ENCODE measurements at places on chromosomes 1 and 21.
A peak's percentile ranks its signal among the peaks of the same experiment; 100 is the strongest.

- DNase-seq: no peak
Measured at GRCh38 chr1:27503844-27504587, 14.0 kb upstream of the WASF2 start.

DNA sequence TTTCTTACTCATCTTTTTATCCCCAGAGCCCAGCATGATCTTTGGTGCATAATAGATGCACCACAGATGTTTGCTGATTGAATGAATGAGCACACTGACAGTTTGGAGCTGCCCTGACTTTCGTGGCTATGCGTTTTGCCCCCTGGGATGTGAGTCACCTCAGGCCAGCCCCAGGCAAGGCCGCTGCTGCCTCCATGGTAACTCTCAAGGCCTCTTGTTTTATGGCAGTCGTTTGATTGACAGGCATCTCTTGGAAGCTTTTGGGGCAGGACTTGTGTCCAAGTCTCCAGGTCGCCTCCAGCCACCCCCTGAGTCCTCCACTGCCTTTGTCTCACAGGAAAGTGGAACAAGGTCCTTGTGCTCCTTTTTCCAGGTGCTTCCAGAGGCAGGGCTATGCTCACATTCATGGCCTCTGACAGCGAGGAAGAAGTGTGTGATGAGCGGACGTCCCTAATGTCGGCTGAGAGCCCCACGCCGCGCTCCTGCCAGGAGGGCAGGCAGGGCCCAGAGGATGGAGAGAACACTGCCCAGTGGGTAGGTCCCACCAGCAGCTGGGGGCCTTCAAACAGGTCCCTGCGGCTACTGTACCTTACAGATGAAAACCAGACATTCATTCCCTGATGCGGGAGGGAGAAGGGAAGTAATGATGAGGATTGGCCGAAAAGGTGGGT lies 11.2 kb downstream of the PSEN2 start:
- no peak for DNase-seq

GRCh38 chr1:60589916-60590315 lies 492.4 kb upstream of the NFIA start:
- DNase-seq: no peak

- no peak for DNase-seq
Measured at GRCh38 chr1:44316231-44316759, 38.8 kb downstream of the ERI3 start.

DNA sequence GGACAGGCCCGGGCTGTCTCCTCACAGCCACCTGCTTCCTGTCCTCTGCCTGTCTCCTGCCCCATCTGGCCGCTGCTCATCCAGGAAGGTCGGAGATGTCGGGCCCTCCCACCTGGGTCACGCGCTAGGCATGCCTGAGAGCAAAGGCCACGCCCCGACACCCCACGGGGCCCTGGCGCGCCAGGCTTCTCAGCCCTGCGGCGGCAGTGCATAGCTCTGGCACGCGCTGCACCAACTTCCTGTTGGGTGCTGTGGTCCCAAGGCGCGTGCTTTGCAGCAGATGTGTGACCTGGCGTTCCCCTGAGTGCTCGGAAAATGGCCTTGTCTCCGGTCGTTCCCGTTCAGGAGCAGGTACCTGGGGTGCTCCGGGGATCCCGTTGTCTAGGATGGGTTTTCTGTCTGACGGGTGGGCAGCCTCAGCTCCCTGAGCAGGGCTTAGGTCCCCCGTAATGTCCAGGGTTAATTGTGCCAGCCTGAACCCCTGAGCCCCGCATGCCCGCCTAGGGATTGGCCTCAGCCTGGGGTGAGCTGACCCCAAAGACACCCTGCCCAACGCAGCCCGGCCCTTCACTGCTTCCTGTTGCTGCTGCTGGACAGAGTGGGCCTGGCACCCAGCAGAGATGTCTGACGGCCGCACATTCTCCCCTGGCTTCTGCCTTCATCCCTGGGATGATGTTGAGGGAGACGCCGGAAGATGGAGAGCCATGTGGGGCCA lies 19.4 kb upstream of the KCNAB2 start:
- no peak for DNase-seq

GRCh38 chr1:174466607-174467006 lies 18.8 kb downstream of the GPR52 start:
- no peak for DNase-seq

DNA sequence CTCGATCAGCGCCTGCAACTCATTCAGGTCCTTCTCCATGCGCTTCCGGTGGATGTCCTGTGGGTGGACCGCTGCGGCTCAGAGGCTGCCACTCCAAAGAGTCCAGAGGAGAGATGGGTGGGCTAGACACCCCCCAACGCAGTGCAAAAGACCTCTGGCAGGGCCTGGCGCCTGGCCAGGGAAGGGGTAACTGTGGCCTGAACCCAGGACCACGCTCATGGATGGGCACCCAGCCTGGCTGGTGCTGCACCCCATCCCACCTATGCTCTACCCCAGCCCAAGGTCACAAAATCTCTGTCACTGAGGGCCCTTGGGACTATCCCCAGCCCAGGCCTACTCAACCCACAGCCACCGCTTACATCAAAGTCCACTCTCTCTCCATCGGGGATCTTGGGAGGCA lies 12.2 kb downstream of the TNNT2 start:
- DNase-seq: no peak

- no peak for DNase-seq
Measured at GRCh38 chr1:244137276-244137675, 86.2 kb downstream of the ZBTB18 start.

- DNase-seq: no peak
Measured at GRCh38 chr1:17350083-17350482, 21.9 kb upstream of the PADI6 start.

- no peak for DNase-seq
Measured at GRCh38 chr1:42690477-42691156, 8.4 kb downstream of the YBX1 start.

DNA sequence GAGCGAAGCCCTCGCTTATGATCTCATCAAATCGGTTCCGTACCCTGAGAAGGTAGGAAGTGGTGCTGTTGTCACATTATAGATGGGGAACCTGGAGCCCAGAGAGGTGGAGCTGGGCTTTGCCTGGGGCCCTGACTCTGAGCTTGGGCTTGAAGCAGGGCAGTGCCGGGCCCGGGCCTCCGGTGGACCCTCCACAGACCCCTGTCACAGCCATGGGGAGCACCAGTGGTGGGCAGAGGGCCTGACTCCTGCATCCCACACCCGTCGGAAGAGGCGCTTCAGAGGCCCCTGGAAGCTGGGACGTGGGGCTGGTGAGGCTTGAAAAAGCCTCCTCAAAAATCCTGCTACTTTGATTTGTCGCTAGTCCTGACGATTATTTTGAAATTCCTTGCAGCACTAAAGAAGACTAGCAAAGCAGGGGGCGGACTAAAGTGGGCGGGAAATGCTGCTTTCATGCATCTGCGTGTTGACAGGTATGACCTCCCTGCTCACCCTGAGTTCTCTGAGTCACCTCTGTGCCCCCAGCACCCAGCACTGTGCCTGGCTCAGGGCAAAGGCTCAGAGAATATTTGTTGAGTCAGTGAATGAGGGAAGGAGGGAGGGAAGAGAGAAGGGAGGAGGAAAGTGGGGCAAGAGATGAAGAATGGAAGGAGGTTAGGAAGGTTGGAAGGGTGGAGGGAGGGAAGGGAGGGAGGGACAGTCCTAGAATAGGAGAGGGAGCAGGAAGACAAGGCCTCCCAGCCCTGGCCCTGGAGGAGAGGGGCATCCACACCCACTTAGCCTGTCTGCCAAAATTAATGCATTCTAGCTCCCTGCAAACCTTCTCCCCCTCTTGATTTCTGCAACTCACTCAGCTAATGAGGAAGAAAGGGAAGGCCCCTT lies 262.8 kb upstream of the VAMP3 start:
- DNase-seq: no peak

DNA sequence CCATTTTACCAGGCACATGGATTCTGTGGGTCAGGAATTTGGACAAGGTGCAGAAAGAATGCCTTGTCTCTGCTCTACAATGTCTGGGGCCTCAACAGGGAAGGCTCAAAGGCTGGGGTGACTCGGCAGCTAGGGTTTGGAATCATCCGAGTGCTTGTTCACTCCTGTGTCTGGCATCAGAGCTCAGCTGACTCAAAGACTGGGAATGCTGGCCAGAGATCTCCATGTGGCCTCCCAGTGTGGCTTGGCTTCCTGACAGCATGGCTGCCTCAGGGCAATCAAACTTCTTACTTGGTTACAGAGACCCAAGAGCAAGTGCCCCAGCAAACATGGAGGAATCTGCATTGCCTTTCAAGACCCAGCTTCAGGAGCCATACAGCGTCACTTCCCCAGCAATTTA lies 110.5 kb downstream of the TOMM20 start:
- peak; percentile 95 for DNase-seq

DNA sequence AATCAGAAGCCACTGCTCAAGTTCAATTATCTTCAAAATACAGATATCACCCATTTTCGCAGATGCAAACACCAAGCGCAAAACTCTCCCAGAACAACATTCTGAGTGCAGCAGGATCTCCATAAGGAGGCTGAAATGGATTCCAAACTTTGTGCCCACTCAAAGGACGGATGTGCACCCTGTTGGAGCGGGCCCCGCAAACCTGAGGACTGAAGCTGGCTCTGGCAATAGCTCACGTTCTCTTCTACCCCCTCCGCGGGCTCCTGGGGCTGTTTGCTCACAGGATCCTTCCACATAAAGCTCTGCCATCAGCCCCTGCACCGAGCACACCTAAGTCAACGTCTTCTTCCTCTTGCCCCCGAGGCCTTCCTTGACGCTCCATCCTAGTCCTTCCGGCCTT lies 11.7 kb upstream of the RCSD1 start:
- DNase-seq: no peak

- no peak for DNase-seq
Measured at GRCh38 chr1:110864287-110864686, 8.7 kb upstream of the CD53 start.

DNA sequence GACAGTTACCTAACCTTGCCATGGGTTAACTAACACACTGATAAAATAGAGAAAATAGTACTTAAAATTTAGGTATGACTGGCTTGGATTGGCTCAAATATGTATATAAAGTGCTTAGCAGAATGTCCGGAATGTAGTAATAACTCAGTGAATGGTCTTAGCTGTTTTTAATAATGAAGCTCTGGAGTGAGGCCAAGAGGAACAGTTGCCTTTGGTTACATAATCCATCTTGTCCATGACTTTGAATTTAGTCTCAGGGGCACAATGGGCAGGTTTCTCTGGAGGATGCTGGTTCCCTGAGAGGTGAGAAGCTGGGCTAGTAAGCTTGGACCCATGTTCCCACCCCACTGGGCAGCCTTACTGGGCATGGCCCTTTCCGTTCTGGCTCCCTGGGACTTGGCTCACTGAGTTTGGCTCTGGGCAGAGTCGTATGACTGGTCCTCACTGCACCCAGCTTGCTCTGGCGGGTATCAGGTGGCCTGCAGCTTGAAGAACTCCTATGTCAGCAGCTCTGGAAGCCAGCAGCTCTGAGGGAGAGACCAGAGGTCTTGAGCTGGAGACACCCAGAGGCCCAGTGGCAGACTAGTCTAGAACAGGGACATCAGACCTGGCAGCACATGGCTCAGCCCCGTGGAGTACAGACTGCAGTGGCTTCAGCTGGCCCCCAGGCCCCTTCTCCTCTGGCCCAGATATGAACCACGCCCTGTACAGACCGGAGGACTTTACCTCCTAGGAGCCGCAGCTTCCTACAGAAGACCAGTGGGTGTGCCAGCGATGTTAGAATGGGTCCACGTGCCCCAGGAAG lies 40.4 kb downstream of the TENT5C start:
- peak; percentile 30 for DNase-seq

DNA sequence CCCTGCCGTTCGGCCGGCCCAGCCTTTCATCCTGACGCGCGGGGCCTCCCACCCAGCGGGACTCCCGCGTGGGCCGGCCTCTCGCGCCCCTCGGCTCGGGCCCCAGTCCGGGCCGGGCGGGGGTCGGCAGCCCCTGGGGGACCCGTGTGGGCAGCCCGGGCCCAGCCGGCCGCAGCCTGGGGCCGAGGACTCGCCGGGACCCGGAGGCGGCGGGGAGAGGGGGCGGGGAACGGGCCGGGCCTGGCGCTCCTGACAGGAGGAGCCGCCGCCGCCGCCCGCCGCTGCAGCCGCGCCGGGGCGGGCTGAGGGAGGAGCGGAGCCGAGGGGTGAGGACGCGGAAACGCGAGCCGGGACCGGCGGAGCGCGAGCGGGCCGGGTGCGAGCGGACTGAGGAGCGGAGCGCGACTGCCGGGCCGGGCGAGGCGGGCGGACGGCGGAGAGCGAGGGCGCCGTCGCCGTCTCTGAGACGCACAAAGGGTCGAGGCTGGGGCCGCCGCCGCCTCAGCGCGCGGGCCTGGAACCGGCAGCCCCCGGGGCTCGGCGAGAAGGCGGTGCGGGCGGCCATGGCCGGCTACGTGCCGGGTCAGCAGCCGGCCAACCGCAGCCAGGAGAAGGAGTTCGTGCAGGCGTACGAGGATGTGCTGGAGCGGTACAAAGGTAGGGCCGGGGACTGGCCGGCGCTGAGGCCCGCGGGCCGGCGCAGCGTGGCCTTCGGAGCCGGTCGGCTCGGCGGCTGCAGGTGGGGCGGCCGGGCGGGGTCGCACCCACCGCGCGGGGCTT lies 79.1 kb downstream of the NDUFS5 start:
- DNase-seq: peak; percentile 67

DNA sequence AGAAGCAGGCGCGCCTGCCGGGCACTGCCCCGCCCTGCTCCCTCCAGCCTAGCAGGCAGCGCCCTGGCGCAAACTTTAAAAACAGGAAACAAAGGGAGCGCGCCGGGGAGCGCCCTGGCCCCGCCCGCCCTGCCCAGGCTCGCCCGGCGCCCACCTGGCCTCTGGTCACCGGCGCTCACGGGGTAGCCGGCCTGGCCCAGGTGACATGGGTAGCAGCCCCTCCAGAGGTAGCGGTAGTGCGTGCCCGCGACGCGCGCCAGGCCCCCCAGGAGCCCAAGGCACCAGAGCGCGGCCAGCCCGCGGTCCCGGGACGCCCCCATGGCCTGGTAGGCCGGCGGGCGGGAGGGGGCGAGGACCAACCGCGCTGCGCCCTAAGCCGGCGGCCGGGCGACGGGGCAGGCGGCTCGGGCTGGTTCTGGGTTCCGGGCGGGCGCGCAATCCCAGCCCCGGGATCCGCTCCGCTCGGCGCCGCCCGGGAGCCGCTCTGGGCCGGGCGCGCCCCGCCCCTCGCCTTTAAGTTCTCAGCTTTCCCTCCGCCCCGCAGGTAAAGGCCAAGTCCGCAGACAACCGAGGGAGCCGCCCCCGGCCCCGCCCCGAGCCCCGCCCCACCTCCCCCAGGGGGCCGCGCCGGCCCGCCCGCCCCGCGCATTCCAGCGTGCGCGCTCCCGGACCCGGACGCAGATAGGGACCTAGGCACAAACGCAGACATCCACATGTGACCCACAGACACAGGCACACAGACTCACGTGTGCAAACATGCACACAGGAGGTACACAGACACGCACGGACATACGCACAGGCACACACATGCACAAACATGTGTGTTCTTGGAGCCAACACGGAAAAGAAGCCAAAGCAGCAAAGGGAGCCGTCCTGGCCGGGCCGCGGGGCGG lies 76.7 kb downstream of the ARHGEF16 start:
- DNase-seq: peak; percentile 27

Data from fibroblast of gingiva (primary cell).